Fibroblast of lung (primary cell): ENCODE measurements at places on chromosomes 16 and 17. TPM values are rescaled to one million over a fixed set of nuclear protein-coding genes. Genes with fewer than 3 reads are reported as not detected.

DNA sequence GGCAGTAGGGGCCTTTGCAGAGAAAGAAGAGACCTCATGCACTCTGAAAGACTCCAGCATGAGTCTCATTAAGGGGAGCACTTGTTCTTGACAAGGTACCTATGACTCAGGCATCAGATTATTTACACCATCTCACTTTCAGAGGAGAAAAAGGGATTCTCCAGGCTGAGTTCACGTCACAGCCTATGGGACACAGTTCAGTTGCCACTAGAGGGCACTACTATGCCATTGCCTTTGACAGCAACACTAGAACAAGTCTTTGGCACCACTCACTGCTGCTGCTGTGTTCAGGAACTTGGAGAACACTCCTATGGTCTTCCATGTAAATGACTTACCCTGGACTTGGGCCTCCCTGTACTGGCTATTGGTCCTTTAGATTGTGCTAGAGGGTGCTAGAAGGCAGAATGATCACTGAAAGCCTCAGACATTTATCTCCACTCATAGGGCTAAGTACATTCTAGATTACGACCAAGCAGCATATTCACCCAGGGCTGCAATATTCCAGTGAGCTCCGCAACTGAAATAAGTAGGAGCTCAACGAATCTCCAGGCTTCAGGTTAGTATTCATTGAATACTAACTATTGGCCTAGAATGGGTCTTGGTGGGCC, 225.1 kb upstream of the CA10 start:
- peak; percentile 1 for DNase-seq

DNA sequence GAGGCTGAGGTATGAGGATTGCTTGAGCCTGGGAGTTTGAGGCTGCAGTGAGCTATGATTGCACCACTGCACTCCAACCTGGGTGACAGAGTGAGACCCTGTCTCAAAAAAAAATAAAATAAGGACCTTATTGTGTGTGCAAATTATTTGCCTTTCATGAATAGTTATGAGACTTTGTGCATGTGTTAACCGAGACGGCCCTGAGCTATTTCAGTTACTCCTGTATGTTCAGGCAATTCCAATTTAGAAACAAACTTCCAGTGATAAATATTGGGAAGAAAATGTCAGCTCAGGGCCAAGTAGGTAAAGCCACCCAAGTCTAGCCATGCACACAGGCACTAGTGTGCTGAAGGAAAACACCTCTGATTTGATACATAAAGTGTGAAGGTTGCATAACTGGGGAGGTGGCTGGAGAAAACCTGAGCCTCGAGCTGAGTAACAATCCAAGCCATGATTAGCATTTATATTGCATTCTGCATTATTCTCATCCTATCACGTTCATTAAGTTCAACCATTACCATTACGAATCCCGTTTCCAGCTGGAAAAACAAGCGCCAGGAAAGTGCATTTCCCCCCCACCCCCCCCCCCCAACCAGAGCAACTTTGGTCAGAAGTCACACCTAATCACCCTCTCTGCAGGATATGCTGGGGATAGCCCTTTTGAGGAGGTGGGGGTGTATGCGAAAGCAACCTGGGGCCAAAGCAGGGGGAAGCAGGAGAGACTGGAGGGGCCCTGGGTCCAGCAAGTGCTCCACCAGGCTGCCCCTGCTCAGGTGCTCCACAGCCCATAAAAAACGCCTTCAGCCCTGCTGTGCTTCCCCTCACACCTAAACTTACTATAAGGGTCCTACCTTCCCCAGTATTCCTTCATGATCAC, 18.6 kb upstream of the ENDOV start:
- DNase-seq: no peak

The CNTNAP4 gene
- total RNA-seq: not detected in 2 replicates

DNA sequence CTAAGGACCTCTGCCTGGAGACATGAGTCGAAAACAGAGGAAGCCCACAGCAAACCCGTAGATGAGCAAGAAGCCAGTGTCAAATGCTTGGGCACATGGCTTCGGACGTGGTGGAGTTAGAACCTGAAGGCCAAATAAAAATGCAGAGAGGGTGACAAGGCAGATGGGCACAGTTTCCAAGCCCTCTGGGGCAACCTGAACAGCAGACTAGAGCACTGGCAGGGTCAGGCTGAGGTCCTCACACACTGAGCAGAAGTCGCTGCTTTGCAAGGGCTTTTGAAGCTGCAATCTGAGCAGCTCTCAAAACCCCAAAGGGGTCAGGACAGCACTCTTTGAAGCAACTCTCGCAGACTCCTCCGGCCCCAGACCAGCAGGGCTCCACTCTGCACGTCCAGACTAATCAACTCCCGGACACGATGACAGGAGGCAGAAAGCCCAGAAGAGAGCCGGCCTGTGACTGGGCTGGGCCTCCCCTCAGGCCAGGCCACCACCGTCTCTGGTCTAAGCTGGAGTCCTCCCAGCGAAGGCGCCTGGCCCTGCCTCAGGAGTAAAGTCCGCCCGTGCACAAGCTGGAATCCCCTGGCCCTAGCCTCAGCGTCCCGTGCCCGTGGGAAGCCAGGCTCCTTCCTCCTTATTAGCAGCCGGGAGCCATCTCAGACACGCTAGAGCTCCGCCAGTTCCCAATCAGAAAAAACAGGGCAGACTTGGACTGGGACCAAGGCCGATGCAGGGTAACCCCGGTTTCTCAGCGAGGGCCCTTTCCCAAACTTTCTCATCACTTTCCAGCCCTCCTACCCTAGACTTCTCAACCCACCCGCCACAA, 924 bp downstream of the SMARCD2 start:
- DNase-seq: peak; percentile 65

- DNase-seq: no peak
These were observed 30.0 kb upstream of the ANKRD40CL start for GRCh38 chr17:50797135-50797810.

- peak; percentile 28 for DNase-seq
These were observed 113.2 kb downstream of the MSI2 start for GRCh38 chr17:57369509-57369945.

- DNase-seq: peak; percentile 10
These were observed 55.5 kb downstream of the SNX11 start for GRCh38 chr17:48162946-48163506.

The CLN3 gene
- total RNA-seq: 19.3 and 23.3 TPM in 2 replicates

The CYBA gene
- 124 and 130 TPM in 2 replicates for total RNA-seq

GRCh38 chr17:74008196-74008595, 195.3 kb upstream of the RPL38 start:
- no peak for DNase-seq

GRCh38 chr16:29943846-29944799, 17.8 kb upstream of the TMEM219 start:
- peak; percentile 99 for DNase-seq

DNA sequence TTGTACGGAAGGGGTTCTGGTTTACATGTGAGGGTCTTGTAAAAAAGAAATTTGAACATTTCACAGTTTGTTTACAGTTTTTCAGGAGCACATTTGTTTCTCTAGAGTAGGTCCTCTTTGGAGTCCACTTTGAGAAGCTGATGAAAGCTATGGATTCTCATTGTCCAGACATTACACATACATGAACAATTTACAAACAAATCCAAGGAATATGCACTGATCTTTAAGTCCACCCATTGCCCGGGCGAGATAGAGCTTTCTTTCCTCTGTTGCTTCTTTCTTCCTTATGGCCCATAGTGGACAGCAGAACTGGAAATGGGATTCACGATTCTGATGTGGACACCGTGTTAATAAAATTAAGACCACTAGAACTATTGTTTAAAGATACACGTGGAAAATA, 1.9 kb downstream of the DCAF7 start:
- peak; percentile 13 for DNase-seq

GRCh38 chr17:68347380-68347779, 56.1 kb downstream of the ARSG start:
- DNase-seq: no peak

DNA sequence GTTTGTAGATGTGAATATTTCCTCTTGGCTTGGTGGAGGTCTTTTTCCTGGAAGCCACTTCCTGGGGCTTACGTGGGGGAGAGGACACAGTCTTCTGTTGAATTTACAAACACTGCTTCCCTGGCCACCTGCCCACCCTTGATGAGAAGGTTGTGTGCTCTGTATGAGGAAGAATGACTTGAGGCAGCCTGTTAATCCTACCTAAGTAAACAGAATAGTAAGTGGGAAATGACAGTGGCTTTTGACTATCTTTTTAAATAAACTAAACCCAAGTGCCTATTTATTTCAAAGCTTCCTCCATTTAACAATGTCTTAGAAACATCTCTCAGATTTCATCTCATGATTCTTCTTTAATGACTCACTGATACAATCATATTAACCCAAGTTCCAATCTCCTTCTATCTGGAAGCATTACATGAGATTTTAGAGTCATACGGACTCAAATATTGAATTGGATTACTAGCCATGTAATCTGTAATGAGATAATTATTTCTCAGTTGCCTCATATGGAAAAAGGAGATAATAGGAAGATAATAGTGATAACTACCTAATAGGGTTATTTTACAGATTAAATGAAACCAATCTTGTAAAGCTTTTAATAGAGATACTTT, 96.6 kb upstream of the SMIM36 start:
- peak; percentile 53 for DNase-seq
